ENCODE measurements at places on chromosomes 11 and 22. TPM values are rescaled to one million over a fixed set of nuclear protein-coding genes. Genes with fewer than 3 reads are reported as not detected.

NUDT22 gene
- total RNA-seq: 60.4 TPM

RBFOX2 gene
- total RNA-seq: 141 TPM

HTR3A gene
- not detected for total RNA-seq

RGL4 gene
- total RNA-seq: not detected

RTN4R gene
- 0.59 TPM for total RNA-seq

KCNK7 gene
- not detected for total RNA-seq

OR5P2 gene
- not detected for total RNA-seq

GRIA4 gene
- not detected for total RNA-seq

PNPLA3 gene
- 6.9 TPM for total RNA-seq

CSF2RB gene
- total RNA-seq: 1.1 TPM

PTDSS2 gene
- 28.6 TPM for total RNA-seq

OOSP3 gene
- total RNA-seq: not detected

PRSS23 gene
- total RNA-seq: 282 TPM

PNPLA5 gene
- total RNA-seq: not detected

ADM2 gene
- 3.4 TPM for total RNA-seq

ZDHHC24 gene
- 22.6 TPM for total RNA-seq

SLC6A5 gene
- total RNA-seq: not detected

TRMU gene
- total RNA-seq: 34.0 TPM

OR52I1 gene
- not detected for total RNA-seq

C2CD3 gene
- 21.5 TPM for total RNA-seq

ALX4 gene
- 0.06 TPM for total RNA-seq

SLC25A45 gene
- total RNA-seq: 5.7 TPM

CSRP3 gene
- total RNA-seq: not detected

B3GAT1 gene
- total RNA-seq: not detected

SLC29A2 gene
- total RNA-seq: 0.07 TPM

CNGA4 gene
- total RNA-seq: not detected

VWA5A gene
- total RNA-seq: not detected

ROM1 gene
- 3.6 TPM for total RNA-seq

SPINDOC gene
- 34.7 TPM for total RNA-seq

UCP2 gene
- 8.8 TPM for total RNA-seq

INS gene
- not detected for total RNA-seq

CALCA gene
- not detected for total RNA-seq

UCP3 gene
- 0.33 TPM for total RNA-seq

ACRV1 gene
- not detected for total RNA-seq

CHADL gene
- total RNA-seq: 0.34 TPM

LGR4 gene
- total RNA-seq: 13.9 TPM

CHRM1 gene
- total RNA-seq: not detected

TYR gene
- not detected for total RNA-seq

APOA5 gene
- total RNA-seq: not detected

All from HFFc6 (cell line).